ENCODE measurements at places on chromosomes 7 and 10.

DNA sequence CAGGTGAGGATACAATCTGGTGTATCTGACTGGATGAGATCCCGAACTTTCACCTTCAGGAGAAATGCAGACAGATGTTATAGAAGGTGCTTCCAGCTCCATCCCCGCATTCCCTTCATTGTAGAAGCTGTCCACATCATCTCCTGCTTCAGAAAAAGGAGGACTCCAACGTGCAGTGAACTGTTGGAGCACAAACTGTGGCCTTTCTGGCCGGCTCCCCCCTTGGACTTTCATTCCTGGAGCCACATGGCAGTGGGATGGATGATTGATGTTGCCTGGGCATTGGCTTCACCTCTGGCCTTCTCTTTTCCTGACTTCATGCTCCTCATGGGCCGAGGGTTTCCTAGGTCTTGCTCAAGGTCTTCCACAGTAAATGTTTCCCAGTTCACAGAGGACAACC lies 29.6 kb upstream of the ZNF273 start:
- no peaks in the 10 kb centered on the region for H3K36me3 ChIP-seq
- H3K27me3 ChIP-seq: no peaks in the 10 kb centered on the region
- H3K4me1 ChIP-seq: no peaks in the 10 kb centered on the region
- no peak for DNase-seq
- no peak overlapping the region for H3K4me3 ChIP-seq
- no peak overlapping the region for H3K27ac ChIP-seq

DNA sequence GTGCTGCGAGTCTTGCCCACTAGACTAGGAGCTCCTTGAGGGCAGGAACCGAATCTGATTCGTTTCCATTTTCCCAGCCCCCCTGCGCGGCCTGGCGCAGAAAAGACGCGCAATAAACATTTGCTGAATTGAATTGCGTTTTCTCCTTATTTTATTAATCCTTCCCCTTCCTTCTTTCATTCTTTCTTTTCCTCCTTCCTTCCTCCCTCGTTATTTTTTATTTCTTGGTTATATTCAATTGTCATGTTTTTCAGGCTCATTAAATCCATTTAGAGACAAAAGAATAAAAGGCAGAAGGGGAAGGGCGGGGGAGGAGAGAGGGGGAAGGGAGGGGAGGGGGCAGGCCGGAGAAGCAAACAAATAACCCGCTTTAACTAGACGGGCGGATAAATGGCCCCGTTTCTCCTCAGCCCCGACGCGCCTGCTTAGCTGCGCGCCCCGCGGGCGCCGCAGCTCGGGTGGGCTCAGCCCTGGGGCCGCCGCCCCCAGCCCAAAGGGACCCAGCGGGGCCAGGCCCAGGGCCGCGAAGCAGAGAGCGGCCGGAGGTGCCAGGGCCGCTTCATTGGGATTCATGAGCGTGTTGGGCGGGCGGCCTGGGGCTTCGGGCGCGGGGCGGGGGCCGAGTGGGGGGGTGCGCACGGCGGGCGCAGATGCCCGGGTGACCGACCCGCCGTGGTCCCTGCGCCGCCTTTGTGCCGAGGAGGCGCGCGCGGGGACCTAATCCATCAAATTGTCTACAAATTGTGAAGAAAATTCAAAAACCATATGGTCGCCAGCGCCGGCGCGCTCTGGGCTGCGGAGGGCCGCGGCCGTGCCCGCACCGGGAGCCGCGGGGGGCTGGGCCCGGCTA lies 5.0 kb downstream of the LBX1 start:
- no peak for DNase-seq
- H3K4me1 ChIP-seq: peaks cover 38% of the 10 kb centered on the region
- peaks cover 99% of the 10 kb centered on the region for H3K27me3 ChIP-seq
- H3K27ac ChIP-seq: no peak overlapping the region

- no peaks in the 10 kb centered on the region for H3K27me3 ChIP-seq
- DNase-seq: no peak
- no peaks in the 10 kb centered on the region for H3K36me3 ChIP-seq
- no peaks in the 10 kb centered on the region for H3K4me1 ChIP-seq
Observed at GRCh38 chr10:729213-729612, 39.7 kb upstream of the DIP2C start.

DNA sequence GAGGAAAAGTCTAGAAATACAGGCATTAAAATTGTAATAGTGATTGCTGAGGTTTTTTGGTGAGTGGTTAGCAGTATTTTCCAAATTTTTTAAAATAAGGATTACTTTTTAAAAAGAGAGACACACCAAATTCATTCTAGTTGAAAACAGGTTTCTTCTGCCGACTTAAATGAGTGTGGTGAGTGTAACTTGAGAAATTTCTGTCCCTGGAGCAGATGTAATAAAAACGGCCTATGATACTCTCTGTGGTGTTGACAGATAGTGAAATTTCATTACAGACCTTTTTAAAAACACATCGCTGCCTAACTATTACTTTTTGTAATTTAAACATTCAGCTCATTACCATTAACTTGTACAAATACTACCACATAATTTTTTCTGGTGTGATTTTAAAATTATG lies 90.1 kb downstream of the CYP51A1 start:
- no peak overlapping the region for H3K27ac ChIP-seq
- no peaks in the 10 kb centered on the region for H3K4me1 ChIP-seq

DNA sequence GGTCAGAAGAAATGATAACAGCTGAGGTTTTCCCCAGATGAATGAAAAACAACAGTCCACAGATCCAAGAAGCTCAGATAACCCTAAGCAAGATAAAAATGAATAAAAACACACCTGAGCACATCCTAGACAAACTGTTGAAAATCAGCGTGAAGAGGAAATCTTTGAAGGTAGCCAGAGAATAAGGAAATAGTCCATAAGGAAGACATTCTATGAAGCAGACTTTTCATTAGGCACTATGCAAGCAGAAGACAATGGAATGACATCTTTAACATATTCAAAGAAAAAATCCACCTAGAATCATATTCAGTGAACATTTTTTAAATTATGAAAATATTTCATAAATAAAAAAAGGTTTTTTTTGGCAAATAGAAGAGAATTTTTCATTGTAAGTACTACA lies 15.1 kb upstream of the IL15RA start:
- no peaks in the 10 kb centered on the region for H3K27me3 ChIP-seq
- no peaks in the 10 kb centered on the region for H3K36me3 ChIP-seq
- DNase-seq: no peak
- no peak overlapping the region for H3K4me3 ChIP-seq
- no peak overlapping the region for H3K27ac ChIP-seq
- no peaks in the 10 kb centered on the region for H3K4me1 ChIP-seq

- H3K4me1 ChIP-seq: peaks cover 23% of the 10 kb centered on the region
- H3K36me3 ChIP-seq: no peaks in the 10 kb centered on the region
- H3K27ac ChIP-seq: peak overlapping the region; percentile 49
- no peak for DNase-seq
Observed at GRCh38 chr7:151867912-151868311, 9.0 kb downstream of the PRKAG2 start.
